K562 (cell line): ENCODE measurements at places on chromosomes 5 and 9. TPM values are rescaled to one million over a fixed set of nuclear protein-coding genes. Genes with fewer than 3 reads are reported as not detected.
A peak's percentile ranks its signal among the peaks of the same experiment; 100 is the strongest.

- no peaks in the 10 kb centered on the region for H3K36me3 ChIP-seq
- no peak overlapping the region for H3K27ac ChIP-seq
- DNase-seq = no peak
- H3K4me3 ChIP-seq = no peak overlapping the region
- no peaks in the 10 kb centered on the region for H3K4me1 ChIP-seq
Measured at GRCh38 chr5:145178641-145179523, 656.3 kb downstream of the PRELID2 start.

- no peaks in the 10 kb centered on the region for H3K4me1 ChIP-seq
- H3K4me3 ChIP-seq = no peak overlapping the region
- H3K27ac ChIP-seq = no peak overlapping the region
Measured at GRCh38 chr9:16023446-16023845, 470.6 kb downstream of the CCDC171 start.

DNA sequence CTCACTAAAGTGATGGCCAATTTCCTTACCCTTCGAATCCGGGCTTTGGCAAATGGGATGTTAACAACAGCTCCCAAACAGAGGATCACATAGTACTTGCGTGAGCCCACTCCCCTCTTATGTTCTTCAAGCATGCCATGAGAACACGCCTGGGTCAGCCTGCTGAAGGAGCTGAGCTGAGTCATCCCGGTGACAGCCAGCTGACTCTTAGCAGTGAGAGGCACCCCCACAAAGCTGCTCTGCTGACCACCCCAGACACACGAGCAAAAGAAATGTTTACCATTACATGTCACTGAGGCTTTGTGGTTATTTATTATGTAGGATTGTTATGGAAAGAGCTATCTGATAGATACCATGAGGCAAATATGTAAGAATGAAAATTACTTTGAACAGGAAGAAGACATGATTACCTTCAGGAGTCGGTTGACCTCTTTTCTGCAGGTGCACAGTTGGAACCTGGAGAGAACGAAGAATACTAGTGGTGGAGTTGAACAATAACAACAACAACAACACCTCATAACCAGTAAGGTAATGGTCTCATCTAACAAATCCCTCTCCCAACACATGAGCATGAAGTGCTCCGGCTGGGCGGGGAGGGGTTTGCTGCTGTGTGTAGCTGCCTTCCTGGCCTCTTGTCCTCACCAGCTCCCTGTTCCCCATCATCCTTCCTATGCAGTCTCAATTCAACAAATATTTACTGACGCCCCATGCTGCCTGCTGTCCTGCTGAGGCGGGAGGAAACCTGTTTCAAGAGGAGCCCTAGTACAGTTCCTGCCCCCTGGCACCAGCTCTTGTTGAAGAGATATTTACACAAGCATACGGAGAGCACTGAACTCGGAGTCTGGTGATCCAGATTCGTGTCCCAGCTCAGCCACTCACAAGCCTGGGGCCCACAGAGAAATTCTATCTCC is 69.4 kb upstream of the LHFPL2 start:
- no peak overlapping the region for H3K4me3 ChIP-seq
- no peaks in the 10 kb centered on the region for H3K4me1 ChIP-seq
- DNase-seq = no peak
- H3K27me3 ChIP-seq = peaks cover 9% of the 10 kb centered on the region; the same call in 1 of the 3 replicates
- H3K36me3 ChIP-seq = no peaks in the 10 kb centered on the region
- H3K27ac ChIP-seq = no peak overlapping the region

- no peak overlapping the region for H3K4me3 ChIP-seq
- H3K27ac ChIP-seq = no peak overlapping the region
Measured at GRCh38 chr9:129732100-129732499, 20.7 kb downstream of the PTGES start.

DNA sequence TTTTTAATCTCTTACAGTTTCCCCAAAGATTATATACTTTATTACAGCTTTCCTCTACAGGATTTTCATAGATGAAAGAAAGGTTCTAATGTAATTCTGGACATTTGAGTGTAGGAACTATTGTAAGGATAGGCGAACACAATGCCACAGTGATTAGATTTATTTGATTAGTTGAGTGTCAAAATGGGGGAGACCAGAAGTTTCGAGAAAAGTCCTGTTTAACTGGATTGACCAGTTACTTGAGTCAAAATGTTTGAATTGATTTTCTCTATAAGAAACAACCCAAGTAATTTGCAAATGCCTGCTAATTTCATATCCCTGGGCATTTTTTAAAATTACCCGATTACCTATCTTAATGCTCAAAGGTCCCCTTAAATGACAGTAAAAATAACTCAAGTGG is 50.6 kb downstream of the SMARCA2 start:
- no peaks in the 10 kb centered on the region for H3K27me3 ChIP-seq
- H3K36me3 ChIP-seq = peaks cover 18% of the 10 kb centered on the region; the same call in 1 of the 3 replicates
- no peak overlapping the region for H3K27ac ChIP-seq
- H3K4me1 ChIP-seq = no peaks in the 10 kb centered on the region

GRCh38 chr5:117681431-117682254 is 1107.0 kb upstream of the SEMA6A start:
- no peak overlapping the region for H3K27ac ChIP-seq
- no peak for DNase-seq
- H3K27me3 ChIP-seq = no peaks in the 10 kb centered on the region
- no peak overlapping the region for H3K4me3 ChIP-seq
- no peaks in the 10 kb centered on the region for H3K4me1 ChIP-seq
- H3K36me3 ChIP-seq = no peaks in the 10 kb centered on the region

- H3K4me3 ChIP-seq = no peak overlapping the region
- H3K27ac ChIP-seq = no peak overlapping the region
- no peaks in the 10 kb centered on the region for H3K27me3 ChIP-seq
- no peak for DNase-seq
Measured at GRCh38 chr9:81814794-81815464, 113.3 kb upstream of the SPATA31D4 start.

DNA sequence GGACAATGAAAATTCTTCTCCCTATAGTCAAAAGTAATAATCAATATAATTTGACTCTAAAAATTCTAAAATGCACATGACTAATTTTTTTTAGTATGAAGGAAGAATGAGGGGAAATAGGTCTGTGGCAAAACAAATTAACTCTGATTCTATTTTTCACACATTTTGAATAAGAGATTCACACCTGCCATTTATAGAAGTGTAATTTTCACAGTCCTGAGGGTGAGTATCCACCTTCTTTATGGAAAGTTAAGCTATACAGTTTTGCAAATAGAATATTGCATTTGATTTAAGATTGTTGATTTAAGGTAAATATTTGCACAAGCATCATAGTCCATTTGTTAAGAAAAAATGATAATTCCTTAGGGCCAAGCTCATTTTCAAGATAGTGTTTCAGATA is 417.7 kb downstream of the CHSY3 start:
- no peak overlapping the region for H3K27ac ChIP-seq
- no peak for DNase-seq
- H3K4me3 ChIP-seq = no peak overlapping the region
- H3K36me3 ChIP-seq = no peaks in the 10 kb centered on the region
- H3K4me1 ChIP-seq = no peaks in the 10 kb centered on the region

DNA sequence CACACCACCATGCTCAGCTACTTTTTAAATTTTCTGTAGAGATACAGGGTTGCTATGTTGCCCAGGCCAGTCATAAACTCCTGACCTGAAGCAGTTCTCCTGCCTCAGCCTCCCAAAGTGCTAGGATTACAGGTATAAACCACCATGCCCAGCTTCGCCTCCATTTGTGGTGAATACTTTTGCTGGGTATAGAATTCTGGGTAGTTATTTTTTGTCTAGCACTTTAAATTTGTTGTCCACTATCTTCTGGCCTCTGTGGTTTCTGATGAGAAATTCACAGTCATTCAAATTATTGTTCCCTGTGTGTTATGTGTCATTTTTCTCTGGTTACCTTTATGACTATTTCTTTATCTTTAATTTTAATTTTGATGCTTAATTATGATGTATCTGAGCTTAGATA is 57.7 kb upstream of the EXOC3 start:
- peaks cover 7% of the 10 kb centered on the region; the same call in 1 of the 2 replicates for H3K4me1 ChIP-seq
- H3K27ac ChIP-seq = no peak overlapping the region
- peaks cover 20% of the 10 kb centered on the region; the same call in 2 of the 3 replicates for H3K27me3 ChIP-seq
- no peaks in the 10 kb centered on the region for H3K36me3 ChIP-seq

DNA sequence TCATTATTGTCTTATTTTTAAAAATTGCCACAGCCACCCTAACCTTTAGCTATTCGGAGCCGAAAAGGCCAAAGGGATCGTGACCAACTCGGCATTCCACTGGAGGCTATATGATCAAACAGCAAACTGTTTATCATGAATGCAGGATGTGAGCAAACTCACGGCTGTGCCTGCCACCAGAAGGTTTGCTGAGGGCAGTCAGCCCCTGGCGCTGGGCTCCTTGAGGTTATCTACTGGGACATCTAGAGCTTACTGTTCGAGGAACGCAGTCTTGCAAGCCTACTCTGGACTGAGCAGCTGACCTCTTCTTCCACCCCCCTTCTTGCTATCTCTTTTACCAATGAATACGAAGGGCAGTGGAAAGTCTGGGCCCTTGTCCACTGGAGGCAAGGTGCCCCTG is 231.5 kb upstream of the TARS1 start:
- no peaks in the 10 kb centered on the region for H3K36me3 ChIP-seq
- no peaks in the 10 kb centered on the region for H3K27me3 ChIP-seq
- no peak overlapping the region for H3K4me3 ChIP-seq

GRCh38 chr9:90124961-90125360 is 517.7 kb downstream of the DIRAS2 start:
- no peak overlapping the region for H3K4me3 ChIP-seq
- H3K4me1 ChIP-seq = no peaks in the 10 kb centered on the region
- no peak for DNase-seq
- no peak overlapping the region for H3K27ac ChIP-seq
- H3K36me3 ChIP-seq = no peaks in the 10 kb centered on the region
- no peaks in the 10 kb centered on the region for H3K27me3 ChIP-seq

DNA sequence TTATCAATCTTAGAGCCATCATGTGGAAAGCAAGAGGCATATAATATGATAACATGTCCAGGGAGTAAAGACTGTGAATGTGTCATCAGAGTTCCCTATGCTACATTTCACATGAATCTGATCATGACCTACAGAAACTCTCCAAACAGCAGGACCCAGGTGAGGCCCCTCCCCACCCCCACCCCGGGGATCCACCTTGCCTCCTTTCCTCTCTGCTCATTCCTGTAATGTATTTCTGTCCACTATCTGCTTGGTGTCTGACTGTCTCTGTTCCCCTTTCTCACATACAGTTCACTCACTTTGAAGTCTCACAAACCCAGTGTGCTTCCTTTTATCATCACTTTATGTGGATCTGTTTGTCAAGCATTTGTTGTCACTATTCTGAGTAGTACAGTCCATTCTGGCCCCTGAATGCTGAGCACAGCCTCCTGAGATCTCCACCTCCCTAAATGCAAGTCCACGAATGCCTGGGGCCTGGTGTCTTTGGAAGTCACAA is 76.4 kb upstream of the SMARCA2 start:
- DNase-seq = no peak
- no peaks in the 10 kb centered on the region for H3K36me3 ChIP-seq
- H3K4me1 ChIP-seq = no peaks in the 10 kb centered on the region
- no peaks in the 10 kb centered on the region for H3K27me3 ChIP-seq
- no peak overlapping the region for H3K27ac ChIP-seq

DNA sequence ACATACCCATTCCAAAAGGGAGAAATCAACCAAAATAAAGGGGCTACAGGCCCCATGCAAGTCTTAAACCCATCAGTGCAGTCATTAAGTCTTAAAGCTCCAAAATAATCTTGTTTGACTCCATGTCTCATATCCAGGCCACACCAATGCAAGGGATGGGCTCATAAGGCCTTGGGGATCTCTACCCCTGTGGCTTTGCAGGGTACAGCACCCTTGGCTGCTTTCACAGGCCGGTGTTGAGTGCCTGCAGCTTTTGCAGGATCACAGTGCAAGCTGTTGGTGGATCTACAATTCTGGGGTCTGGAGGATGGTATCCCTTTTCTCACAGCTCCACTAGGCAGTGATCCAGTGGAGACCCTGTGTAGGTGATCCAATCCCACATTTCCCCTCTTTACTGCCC is 5.0 kb upstream of the SPINK14 start:
- DNase-seq = no peak
- no peaks in the 10 kb centered on the region for H3K36me3 ChIP-seq
- H3K4me3 ChIP-seq = no peak overlapping the region
- no peak overlapping the region for H3K27ac ChIP-seq
- H3K27me3 ChIP-seq = no peaks in the 10 kb centered on the region
- H3K4me1 ChIP-seq = no peaks in the 10 kb centered on the region

- peaks cover 96% of the 10 kb centered on the region for H3K36me3 ChIP-seq
- no peaks in the 10 kb centered on the region; the same call in 1 of the 2 replicates for H3K4me1 ChIP-seq
- H3K27ac ChIP-seq = no peak overlapping the region
- no peak for DNase-seq
- no peaks in the 10 kb centered on the region for H3K27me3 ChIP-seq
Measured at GRCh38 chr5:10746711-10747110, 14.3 kb downstream of the DAP start.

Gene TMEM232
- 0.40 and 0.54 TPM in 2 replicates for total RNA-seq

GRCh38 chr5:67813877-67814539 is 401.5 kb upstream of the PIK3R1 start:
- H3K27me3 ChIP-seq = no peaks in the 10 kb centered on the region
- H3K36me3 ChIP-seq = no peaks in the 10 kb centered on the region
- DNase-seq = peak; percentile 31
- H3K4me3 ChIP-seq = no peak overlapping the region

Gene PLGRKT
- 6.5 and 10.4 TPM in 2 replicates for total RNA-seq

DNA sequence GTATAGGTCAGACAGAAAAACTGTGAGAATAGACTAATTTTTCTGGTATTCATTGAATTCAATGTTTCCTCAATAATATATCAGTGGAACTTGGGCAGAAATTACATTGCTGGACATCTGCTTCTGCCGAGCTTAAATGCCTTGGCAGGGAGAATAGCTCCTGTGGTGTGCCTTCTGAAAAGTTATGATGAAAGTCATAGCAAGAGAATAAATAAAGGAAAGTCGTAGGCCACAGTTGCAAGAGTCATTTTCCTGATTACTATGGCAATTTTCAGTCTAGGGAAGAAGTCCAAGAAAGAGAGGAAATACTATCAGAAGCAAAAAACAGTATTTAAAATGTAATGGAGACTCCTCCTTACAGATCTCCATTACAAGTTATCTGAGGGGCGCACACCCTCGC is 1596.1 kb upstream of the WWC1 start:
- H3K4me1 ChIP-seq = no peaks in the 10 kb centered on the region
- DNase-seq = no peak
- no peaks in the 10 kb centered on the region for H3K36me3 ChIP-seq
- no peaks in the 10 kb centered on the region for H3K27me3 ChIP-seq
- H3K4me3 ChIP-seq = no peak overlapping the region
- H3K27ac ChIP-seq = no peak overlapping the region

DNA sequence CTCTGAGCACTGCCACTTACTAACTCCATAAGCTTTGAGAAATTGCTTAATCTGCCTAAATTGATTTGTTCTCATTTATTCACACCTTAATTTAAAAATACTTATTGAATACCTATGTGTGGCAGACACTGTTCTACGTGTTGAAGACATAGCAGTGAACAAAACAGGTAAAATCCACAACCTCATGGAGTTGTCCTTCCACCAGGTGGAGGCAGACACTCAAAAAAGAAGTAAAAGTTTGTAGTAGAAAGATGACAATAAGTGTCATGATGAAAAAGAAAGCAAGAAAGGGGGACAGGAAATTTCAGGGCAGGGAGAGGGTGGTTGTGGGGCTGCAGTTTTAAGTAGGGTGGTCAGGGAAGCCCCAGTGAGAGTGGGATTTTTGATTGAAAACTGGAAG is 94.9 kb downstream of the SREK1 start:
- H3K4me1 ChIP-seq = no peaks in the 10 kb centered on the region
- peaks cover 35% of the 10 kb centered on the region for H3K27me3 ChIP-seq
- DNase-seq = peak; percentile 22
- H3K36me3 ChIP-seq = no peaks in the 10 kb centered on the region
- H3K27ac ChIP-seq = no peak overlapping the region
- no peak overlapping the region for H3K4me3 ChIP-seq

- H3K27me3 ChIP-seq = peaks cover 68% of the 10 kb centered on the region
- no peaks in the 10 kb centered on the region for H3K36me3 ChIP-seq
- no peak for DNase-seq
- H3K27ac ChIP-seq = no peak overlapping the region
Measured at GRCh38 chr5:179207470-179207869, 137.8 kb downstream of the ADAMTS2 start.
